ENCODE measurements at places on chromosomes 2 and 18. TPM values are rescaled to one million over a fixed set of nuclear protein-coding genes. Genes with fewer than 3 reads are reported as not detected.

DNA sequence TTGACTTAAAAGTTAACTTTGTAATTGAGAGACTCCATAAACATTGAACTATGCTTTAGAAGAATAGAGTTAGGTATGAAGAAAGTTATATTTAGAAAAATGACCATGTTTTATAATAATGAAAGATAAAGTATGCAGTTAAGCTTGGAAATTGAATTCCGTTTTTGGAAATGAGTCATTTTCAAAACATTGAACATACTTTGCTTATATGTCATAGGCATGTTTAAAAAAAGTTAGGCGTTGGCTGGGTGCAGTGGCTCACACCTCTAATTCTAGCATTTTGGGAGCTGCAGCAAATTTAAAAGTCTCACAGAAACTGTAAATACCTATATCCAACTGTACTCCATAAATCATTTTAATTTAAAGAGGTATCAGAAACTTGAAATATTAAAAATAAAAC, 607.4 kb downstream of the CBLN2 start:
- no peak for DNase-seq

LRRTM1 gene
- 1.1 TPM for total RNA-seq

- DNase-seq, result no peak
These were observed 14.2 kb downstream of the CAVIN2 start for GRCh38 chr2:191832668-191833067.

DNA sequence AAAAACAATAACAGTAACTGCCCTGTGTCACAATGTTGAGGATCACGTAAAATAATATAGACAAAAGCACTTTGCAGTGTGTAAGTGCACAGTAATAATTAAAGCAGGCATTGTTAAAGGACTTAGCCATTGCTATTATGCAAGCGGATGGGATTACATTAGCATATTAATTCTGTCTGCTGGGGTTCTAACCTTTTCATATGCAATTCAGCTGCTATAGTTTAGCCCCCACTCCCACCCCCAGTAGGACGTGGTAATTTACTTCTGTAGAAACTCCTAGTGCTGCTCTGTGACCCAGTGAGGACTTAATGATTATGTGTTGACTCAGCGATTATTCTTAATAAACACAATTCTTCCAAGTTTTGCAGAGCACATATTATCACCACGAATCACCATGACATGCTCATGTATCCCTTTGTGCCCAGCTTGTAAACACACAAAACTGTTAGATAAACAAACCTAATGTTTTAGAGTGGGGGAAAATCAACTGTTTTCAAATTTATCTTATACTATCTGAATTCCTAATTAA, 5.1 kb upstream of the ADAM23 start:
- DNase-seq, result no peak

DNA sequence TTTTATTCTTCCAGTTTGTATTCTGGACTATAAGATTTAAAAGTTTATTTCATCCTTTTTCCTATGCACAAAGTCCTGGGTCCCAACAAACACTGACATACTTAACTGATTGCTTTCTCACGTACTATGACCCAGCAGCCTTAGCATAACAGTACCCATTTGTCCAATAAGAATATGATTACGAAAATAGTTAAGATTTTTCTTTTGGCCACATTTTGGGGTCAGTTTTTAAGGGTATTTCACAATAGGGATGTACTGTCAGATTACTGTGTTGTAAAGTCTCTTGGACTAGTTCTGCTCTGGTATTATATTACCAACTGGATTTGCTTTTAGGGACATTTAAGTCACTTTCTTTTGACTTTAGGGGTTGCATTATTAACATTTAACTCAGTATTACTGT, 46.1 kb downstream of the TTC39C start:
- DNase-seq, result no peak

ALLC gene
- total RNA-seq, result not detected

- DNase-seq, result no peak
These were observed 71.9 kb upstream of the GALNT5 start for GRCh38 chr2:157185476-157186227.

CRYBA2 gene
- total RNA-seq, result not detected

DNA sequence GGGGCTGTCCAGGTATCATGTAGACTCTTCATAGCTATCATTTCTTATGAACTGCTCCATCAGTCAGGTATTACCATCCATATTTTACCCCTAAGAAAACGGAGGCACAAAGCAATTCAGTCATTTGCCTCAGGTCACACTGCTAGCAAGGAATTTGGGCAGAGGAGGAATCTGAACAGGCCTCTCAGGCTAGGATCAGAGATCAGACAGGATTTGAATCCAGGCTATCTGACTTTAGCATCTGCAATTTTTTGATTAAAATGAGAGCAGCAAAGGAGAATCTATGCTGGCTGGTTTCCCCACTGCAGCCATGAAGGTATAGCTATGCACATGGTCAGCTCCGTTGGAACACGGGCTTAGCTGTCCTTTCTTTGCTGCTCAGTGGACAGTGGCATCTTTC, 60.1 kb downstream of the TACR1 start:
- no peak for DNase-seq

ZNF521 gene
- total RNA-seq, result 3.3 TPM

HOXD12 gene
- total RNA-seq, result not detected

DNA sequence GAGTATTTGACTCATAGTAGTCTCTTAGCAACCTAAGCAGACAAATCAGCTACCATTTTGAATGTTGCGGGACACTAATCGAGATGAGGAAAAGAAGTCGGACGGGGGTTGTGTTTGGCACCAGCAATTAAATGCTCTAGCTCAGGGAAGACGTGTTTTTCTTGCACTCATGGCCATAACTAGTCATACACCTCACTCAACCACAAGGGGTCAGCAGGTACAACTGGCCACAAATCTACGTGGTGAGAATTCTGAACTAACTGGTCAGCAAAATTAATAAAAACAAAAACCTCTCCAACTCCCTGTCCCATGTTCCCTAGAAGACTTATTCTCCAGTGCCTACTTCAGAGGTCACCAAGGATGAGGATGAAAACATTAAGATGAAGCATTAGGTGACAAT, 1467.8 kb downstream of the DPP10 start:
- peak; percentile 30 for DNase-seq

DNA sequence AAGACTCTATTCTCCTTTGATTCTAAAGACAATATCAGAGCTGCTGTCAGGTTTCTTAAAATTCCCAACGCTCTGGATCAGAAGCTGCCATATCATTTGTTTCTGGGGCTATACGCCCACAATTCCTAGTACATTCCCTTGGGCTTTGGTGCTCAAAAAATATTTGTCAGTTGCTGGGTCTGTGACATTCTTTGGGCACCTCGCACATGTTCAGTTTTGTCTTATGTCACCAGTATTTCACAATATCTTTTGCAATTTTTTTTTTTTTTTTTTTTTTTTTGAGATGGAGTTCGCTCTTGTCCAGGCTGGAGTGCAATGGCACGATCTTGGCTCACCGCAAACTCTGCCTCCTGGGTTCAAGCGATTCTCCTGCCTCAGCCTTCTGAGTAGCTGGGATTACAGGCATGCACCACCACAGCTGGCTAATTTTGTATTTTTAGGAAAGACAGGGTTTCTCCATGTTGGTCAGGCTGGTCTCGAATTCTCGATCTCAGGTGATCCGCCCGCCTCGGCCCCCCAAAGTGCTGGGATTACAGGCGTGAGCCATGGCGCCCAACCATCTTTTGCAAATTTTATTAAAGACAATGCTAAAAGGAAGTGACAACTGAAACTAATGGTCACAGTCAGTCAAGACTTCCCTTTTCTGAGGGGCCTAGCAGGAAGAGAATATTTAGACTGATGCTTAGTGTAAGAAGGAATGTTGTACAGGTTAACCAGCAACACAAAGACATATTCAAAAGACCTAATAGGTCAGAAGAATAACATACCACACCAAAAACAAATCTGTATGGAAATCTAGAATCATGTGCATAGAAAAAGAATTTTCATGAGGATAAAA, 6.8 kb downstream of the ZNF397 start:
- DNase-seq, result no peak

SULT1C4 gene
- total RNA-seq, result 0.96 TPM

CXCR2 gene
- total RNA-seq, result 0.83 TPM

IL1F10 gene
- not detected for total RNA-seq
